ENCODE measurements at places on chromosomes 6 and 20. TPM values are rescaled to one million over a fixed set of nuclear protein-coding genes. Genes with fewer than 3 reads are reported as not detected.

GRCh38 chr6:18410412-18410811, 23.3 kb downstream of the RNF144B start:
- DNase-seq = no peak

- no peak for DNase-seq
These were observed 6.7 kb downstream of the NUDT3 start for GRCh38 chr6:34385793-34386195.

GRCh38 chr20:13510837-13511488, 127.8 kb downstream of the TASP1 start:
- DNase-seq = no peak

GRCh38 chr6:101608703-101609102, 215.2 kb downstream of the GRIK2 start:
- DNase-seq = no peak

GRCh38 chr6:121614115-121614514, 178.7 kb downstream of the GJA1 start:
- DNase-seq = no peak

DNA sequence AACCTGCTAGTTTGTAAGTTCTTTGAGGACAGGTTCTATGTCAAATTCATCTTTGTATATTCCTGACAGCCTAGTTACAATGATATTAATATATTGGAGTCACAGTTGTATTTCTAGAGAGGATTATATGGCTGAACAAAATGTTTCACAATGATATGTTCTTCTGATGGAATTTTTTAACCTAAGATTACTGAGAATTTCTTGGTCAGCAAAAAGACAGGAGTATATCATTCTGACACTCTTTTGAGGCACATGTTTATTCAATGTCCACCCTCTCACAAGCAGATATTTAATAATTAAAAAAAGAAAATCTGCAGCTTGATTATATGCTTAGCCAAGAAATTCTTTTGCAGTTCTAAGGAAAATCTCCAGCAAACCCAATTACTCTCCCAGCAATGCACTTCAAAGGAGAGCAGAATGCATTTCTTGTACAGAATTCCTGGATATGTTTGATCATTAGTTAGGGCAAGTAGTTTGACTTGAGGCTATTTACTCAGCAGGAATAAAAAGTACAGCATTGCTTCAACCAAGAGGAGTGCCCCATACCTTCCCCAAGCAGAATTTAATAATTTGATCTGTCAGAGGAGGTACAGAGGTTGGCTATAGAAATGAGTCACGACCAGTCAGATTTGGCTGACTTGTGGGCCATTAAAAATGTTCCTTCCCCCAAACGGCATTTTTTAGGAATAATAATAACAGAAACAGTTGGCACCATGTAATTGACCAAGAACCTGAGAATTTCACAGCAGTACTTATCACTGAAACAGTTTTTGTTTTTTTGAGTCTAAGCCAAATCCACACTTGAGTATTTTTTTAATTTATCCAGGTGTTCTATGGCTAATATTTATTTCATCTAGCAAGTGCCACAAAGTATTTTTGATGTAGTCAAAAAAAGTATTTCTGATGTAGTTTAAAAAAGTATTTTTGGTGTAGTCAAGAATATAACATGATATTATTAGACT, 508.1 kb upstream of the FLRT3 start:
- no peak for DNase-seq

The SRMS gene
- polyA plus RNA-seq = not detected

- no peak for DNase-seq
These were observed 34.1 kb downstream of the SESN1 start for GRCh38 chr6:109060571-109060970.

The CDSN gene
- not detected for polyA plus RNA-seq

The DUSP22 gene
- polyA plus RNA-seq = 21.2 TPM

- DNase-seq = no peak
These were observed 28.6 kb downstream of the SLC52A3 start for GRCh38 chr20:739736-740135.

The OXT gene
- polyA plus RNA-seq = 0.60 TPM

GRCh38 chr20:61044499-61044898, 207.6 kb upstream of the CDH4 start:
- no peak for DNase-seq

- no peak for DNase-seq
These were observed 77.5 kb downstream of the ATXN1 start for GRCh38 chr6:16683641-16684194.

- peak; percentile 21 for DNase-seq
These were observed 380.9 kb upstream of the RGS17 start for GRCh38 chr6:153511896-153512496.
